NCI-H524 (cell line): ENCODE measurements at places on chromosomes 3 and 15.

- no peak for DNase-seq
These were observed 117.7 kb upstream of the GOLGA6L6 start for GRCh38 chr15:20659265-20659664.

DNA sequence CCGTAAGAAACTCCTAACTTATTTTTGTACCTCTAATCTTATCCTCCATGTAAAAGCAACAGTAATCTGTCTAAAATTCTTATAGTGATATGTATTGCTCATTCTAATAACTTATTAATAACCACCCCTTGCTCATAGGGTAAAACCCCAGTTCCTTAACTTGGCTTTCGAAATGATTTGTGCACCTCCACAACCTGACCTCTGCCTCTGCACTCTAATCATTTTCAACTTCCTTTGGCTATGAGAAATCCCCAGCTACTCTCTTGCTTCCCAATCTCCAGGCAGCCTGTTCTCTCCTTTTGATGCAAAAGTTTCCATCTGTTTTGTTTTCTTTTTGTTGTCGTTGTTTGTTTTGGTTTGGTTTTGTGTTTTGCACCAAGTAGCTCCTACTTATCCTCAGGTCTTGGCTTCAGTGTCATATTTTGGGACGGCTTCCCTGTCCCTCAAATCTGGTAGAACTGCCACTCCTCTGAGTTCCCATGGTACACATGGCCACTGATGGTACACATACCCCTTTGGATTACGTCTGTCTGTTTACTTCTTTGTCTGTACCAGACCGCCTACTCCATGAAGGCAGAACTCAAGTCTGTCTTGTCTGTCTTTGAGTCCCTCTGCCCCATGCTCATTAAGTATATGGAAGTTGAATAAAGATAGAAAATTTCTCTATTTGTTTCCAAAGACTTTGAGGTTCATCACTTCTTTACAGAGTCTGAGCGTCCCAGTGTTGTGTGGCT lies 105.6 kb upstream of the TGFBR2 start:
- no peak for DNase-seq

- no peak for DNase-seq
These were observed 399.6 kb upstream of the TBL1XR1 start for GRCh38 chr3:177596816-177597271.

DNA sequence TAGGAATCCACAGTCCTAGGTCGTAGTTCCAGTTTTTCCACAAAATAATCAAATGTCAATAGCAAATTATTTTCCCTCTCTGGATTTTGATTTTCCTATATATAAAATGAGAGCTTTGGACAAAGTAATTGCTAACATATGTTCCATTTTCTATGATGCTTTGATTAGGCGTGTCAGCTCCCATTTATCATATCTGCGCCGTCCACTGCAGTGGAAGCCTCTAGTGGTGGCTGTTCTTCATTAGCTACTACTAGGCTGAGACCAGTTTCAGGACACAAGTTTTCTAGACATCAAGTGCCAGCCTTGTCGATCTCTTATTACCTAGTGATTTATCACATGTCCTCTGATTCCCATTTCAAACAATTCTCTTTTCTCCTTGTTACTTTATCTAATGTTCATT lies 271.5 kb downstream of the TUSC7 start:
- no peak for DNase-seq

- DNase-seq = no peak
These were observed 73.9 kb downstream of the BBX start for GRCh38 chr3:107596639-107597038.
